ENCODE measurements at places on chromosomes 2 and 18.

DNA sequence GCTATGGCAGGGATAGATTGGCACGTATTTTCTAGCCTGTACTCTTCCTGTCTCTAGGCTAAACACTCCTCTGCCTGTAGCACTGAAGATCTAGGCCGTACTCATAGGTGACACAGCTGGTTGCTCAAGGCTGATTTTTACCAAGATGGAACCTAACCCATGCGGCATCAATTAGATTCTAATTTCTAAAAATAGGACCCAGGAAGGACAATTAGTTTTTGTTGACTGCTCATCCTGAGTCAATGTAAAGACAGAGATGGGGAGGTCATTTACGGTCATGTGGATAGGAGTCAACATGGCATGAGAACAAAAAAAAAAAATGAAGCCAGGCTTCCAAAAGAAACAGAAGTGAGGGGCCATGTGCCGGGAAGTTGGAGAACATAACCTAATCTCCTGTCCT lies 360.7 kb upstream of the ETAA1 start:
- no peak for DNase-seq

DNA sequence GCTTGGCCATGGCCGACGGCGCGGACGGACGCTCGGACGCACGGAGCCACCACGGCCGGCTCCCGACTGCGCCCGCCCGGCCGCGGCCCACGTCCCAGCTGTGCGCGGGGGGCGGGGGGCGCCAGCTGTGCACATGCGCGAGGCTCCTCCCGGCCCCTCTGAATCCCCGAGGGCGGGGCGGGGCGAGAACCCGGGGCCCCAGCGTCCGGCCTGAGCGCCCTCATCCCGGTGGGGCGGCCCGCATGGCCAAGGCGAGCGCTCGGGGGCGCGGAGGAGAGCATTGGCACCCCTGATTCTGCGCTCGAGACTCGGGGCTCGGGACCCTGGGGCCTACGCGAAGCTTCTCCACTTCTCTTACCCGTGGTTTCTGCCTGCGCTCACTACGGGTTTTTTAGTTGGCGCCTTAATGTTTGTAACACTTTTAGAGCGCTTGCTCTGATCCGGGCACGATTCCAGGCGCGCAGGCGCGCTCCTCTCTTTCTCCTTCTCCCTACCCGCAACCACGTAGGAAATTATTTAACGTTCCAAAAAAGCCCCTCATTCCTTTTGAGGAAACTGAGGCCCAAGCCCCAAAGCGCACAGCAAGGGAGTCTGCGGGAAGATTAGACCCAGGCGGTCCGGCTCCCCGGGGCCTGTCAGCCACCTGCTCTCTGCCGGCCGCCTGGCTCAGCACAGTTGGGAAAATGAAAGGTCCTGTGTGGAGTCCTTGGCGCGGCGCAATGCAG lies at the start of gene PXDN:
Gene PXDN (minus strand): TSS at position 70 of the 725 bp plus-strand sequence. CDS start 60 bp downstream, at position 10.
- no peak for DNase-seq

GRCh38 chr2:71544919-71545571 lies 91.7 kb downstream of the DYSF start:
- DNase-seq: no peak

- DNase-seq: no peak
These were observed 3.8 kb downstream of the GRB14 start for GRCh38 chr2:164617466-164617865.

- no peak for DNase-seq
These were observed 45.6 kb upstream of the GPR75 start for GRCh38 chr2:53905396-53905795.

- no peak for DNase-seq
These were observed 87.4 kb downstream of the ADAM23 start for GRCh38 chr2:206530727-206531126.

DNA sequence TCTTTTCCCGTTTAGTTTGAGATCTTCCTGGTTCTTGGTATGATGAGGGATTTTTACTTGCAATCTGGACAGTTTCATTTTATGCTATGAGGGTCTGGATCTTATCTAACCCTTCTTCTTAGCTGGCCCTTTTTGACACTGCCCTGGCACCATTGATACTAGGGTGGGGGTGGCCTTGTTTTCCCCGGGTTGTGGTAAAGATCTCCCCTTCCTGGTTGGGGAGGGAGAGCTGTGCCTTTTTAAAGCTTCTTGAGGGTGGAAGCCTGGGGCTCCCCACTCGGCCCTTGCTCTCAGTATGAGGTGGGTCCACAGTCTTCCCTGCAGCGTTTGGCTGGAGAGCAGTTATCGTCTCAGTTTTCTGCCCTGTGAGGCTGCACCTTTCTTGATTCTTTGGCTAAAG lies 66.1 kb downstream of the ASB1 start:
- no peak for DNase-seq
